Adrenal gland (tissue), 19 donors: ENCODE measurements at places on chromosomes 1 and 21. TPM values are rescaled to one million over a fixed set of nuclear protein-coding genes. Genes with fewer than 3 reads are reported as not detected.

DNA sequence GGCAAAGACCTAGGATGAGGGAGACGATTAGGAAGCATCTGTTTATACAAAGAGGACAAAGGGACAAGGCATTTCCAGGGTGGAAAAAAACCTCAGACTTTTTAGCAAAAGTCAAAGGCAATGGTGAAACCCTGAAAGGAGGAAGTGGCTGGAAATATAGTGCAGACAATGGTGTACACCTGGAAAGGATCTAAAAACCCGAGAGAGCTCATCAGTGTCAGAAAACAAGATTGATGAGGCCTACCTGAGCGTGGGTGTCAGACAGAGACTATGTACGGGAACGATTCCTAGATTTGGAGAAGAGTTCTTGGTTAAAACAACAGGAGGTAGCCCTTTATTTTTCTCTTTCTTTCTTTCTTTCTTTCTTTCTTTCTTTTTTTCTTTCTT, 68.8 kb upstream of the HUNK start:
- no peak for DNase-seq

DNA sequence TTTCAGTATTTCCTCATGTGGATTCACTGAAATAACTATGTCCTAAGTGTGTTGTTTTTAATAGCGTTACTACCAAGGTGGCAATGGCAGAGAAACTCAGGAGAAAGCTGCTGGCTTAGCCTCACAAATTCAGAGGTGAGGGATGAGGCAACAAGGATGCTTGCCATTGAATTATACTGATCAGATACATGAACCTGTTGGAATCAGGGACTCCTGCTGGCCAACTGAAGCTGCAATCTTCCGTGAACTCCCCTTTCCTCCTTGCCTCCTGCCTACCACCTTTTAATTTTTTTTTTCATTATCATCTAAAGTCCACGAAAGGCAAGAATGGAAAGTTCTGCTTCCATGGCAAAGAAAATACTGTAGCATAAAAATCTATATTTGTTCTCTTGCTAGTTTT, 254.7 kb downstream of the NFIA start:
- DNase-seq = no peak

DNA sequence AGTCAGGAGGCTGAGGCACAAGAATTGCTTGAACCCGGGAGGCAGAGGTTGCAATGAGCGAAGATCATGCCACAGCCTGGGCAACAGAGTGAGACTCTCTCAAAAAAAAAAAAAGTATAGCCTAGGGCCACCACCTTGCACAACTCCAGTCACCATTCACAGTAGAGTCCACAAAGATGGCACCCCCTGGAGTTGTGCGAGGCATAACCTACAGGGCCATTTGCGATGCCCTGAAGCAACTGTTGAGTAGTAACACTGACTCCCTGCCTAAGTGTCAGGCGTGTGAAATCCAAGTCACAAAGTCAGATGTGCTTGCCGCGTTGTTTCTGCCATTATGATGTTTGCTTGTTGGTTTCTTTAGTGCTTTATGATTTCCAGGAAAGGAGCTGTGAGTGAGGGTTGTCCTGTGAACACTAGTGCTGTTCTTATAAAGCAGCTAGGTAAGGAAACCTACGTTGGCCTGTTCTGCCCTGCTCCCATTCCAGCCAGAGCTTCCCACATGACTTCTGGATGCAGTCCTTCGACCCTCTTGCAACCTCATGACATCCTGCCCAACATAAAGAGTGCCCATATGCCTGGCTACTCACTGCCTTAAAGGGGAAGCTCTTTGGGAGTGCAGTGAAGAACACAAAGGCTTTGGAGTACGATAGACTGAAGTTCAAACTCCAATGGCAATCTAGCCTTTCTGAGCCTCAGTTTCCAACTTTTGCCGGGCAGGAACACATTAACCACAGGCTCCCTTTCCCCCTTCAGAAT, 29.8 kb downstream of the FHAD1 start:
- DNase-seq = no peak

- DNase-seq = no peak
Observed at GRCh38 chr1:196660272-196660671, 8.4 kb downstream of the CFH start.

- DNase-seq = no peak
Observed at GRCh38 chr1:2504225-2504948, 22.0 kb downstream of the PANK4 start.

DNA sequence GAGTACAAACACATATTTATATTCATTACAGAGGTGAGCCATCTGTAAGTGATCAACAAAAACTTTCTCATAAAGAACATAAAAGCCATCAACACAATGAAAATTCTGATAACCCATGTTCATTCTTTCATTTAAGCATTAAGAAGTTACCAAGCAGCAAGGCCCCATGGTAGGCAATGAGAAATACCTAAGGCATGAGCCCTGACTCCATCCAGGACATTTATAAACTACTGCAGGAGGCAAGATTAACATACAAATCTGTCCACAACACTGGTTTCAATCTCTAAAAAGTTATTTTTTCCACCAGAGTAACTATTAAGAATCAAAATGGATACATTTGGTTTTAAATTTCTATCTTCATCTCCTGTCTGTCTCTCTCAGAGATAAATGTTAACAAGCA, 76.1 kb downstream of the SIPA1L2 start:
- DNase-seq = no peak

GRCh38 chr1:85597709-85598108, 17.1 kb downstream of the CCN1 start:
- no peak for DNase-seq

The KRTAP19-3 gene
- not detected for total RNA-seq

The STYXL2 gene
- 0.93 TPM for total RNA-seq

The VAV3 gene
- 2.6 TPM for total RNA-seq
